ENCODE measurements at places on chromosomes 6 and 20. TPM values are rescaled to one million over a fixed set of nuclear protein-coding genes. Genes with fewer than 3 reads are reported as not detected.

DNA sequence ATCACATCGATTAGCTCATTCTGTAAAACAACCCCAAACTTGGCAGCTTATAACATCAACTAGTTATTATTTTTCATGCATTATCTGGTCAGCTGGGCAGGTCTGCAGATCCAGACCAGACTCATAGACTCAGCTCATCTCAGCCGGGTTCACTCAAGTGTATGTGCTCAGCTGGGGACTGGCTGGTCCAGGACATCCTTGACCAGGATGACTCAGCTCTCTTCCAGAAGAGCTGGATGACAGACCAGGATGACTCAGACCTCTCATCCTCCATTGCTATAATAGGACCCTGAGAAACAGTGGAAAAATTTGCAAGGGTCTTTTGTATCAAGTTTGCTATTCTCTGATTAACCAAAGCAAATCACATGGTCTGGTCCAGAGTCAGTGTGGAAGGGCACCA, 312.5 kb upstream of the PLCB4 start:
- peak; percentile 72 for DNase-seq

OVOL2 gene
- polyA plus RNA-seq = 13.2 TPM

DNA sequence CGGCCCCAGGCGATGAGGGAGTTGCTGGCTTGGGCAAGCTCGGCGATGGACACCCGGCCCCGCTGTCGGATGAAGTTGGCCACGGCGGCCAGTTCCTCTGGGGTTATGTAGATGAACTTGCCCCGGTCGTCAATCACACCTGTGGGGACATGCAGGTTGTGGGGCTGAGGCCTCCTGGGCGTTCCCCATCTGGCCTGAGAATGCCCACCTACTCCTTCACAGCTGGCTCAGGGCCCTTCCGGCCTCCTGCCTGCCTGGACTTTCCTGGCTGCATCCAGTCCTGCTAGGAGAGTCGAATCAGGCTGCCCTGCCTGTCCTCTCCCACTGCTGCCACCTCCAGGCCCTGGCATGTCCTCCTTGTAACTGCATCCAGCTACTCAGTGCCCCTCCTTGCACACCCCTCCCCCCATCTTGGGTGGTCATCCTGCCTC, 13.8 kb downstream of the DDRGK1 start:
- no peak for DNase-seq

GRCh38 chr6:10617008-10617696, 77.3 kb downstream of the C6orf52 start:
- DNase-seq = no peak

DNA sequence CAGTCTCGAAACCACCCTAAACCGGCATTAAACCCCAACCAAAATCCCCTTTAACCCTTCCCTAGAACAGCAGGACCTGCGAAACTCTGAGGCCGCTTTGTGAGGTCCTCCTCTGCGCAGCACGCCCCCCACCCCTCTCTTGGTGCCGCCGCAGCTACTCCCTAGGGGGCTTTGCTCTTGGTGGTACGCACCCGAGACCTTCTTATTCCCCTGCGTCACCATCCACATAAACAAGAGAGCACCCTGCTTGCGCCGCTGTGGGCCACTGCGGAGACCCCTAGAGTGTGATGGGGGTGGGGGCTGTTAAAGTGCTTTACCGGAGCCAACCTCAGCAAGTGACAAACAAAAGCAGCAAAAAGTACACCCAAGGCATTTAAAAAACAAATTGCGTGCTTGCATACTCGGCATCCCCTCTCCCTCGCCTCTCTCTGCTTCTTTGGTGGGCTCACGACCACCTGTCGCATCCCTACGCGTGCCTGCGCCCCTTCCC, 502 bp upstream of the GNAS start:
- DNase-seq = no peak

SLC22A1 gene
- not detected for polyA plus RNA-seq

- no peak for DNase-seq
Observed at GRCh38 chr6:166691199-166691598, 64.1 kb upstream of the RPS6KA2 start.

KIF6 gene
- polyA plus RNA-seq = 0.32 TPM
